ENCODE measurements at places on chromosomes 16 and 17.
A peak's percentile ranks its signal among the peaks of the same experiment; 100 is the strongest.

DNA sequence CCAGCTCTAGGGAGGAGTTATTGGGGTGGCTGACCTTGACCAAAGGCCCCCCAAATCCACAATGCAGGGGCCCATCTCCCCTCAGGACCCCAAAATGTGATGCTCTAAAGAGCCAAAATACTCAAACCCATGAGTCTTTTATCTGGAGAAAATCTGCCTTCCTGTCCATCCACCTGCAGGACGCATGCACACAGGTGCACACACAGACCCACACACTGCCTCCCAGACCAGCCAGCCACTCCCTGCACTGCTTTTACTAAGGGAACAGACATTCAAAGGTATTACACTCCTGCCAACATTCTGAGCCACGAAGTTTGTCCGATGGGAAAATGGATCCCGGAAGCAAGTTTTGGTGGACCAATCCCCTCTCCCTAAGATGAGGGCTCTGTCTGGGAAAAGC, 76.1 kb upstream of the CDH5 start:
- no peak for DNase-seq

GRCh38 chr16:725463-726187, 618 bp downstream of the CCDC78 start:
- no peak for DNase-seq

GRCh38 chr17:34252095-34252443, 3.0 kb upstream of the CCL2 start:
- no peak for DNase-seq

- DNase-seq = no peak
These were observed 29.8 kb upstream of the RASD1 start for GRCh38 chr17:17525956-17526355.

- DNase-seq = no peak
These were observed 26.8 kb upstream of the ZNF629 start for GRCh38 chr16:30813821-30814189.

- no peak for DNase-seq
These were observed 108.6 kb downstream of the CMIP start for GRCh38 chr16:81553080-81553813.

DNA sequence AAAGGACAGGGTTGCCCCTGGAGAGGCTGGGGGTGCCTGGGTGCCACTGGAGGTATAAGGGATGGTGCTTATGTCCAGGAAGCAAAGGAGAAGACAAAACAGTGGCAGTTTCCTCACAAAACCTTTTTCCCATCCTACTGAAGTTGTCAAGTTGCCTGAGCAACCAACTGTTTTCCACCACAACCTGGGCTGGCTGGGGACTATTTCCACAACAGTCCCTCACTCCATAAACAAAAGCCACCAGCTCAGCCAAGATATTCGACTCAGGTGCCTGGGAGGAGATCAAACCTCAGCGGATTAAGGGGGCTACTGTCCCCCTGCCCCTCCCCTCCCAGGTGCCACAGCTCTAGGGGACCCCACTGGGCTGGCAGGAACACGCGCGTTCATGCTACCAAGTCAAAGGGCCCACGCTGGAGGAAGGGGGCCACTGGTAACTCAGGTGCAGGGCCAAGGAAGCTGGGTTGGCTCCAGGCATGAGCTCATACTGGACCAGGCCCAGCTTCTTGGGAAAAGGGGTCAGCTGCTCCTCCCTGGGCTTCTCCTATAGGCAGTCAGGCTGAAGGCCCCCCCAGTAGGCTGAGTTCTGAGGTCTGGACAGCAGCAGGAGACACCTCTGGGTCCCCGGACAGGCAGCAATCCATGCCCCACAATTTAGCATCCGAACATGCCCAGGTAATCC, 45.7 kb upstream of the MRPS23 start:
- DNase-seq = no peak

DNA sequence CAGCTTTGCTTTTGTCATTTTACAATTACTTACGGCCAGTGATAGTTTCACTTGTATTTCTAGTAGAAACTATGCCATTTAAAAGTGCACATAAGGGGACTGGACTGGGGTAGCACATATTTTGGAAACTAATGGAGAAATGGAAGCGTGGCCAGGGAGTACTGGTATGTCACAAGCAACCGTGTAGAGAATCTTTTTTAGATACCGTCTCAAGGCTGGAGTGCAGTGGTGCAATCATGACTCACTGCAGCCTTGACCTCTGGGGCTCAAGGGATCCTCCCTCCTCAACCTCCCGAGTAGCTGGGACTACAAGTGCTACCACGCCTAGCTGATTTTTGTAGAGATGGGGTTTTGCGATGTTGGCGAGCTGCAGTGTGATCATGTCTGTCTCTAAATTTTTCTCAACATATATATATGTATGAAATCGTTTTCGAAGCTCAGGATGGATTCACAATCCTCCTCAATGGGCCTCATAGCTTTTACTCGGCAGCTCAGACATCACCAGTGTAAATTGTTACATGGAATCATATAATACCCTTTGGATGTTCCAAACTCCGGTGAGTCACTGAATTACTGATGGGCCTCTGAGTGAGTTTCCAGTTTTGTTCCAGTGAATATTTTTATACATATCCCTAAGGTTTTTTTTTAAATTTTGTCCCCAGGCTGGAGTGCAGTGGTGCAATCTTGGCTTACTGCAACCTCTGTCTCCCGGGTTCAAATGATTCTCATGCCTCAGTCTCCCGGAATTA, 51.7 kb downstream of the ZNF778 start:
- no peak for DNase-seq

DNA sequence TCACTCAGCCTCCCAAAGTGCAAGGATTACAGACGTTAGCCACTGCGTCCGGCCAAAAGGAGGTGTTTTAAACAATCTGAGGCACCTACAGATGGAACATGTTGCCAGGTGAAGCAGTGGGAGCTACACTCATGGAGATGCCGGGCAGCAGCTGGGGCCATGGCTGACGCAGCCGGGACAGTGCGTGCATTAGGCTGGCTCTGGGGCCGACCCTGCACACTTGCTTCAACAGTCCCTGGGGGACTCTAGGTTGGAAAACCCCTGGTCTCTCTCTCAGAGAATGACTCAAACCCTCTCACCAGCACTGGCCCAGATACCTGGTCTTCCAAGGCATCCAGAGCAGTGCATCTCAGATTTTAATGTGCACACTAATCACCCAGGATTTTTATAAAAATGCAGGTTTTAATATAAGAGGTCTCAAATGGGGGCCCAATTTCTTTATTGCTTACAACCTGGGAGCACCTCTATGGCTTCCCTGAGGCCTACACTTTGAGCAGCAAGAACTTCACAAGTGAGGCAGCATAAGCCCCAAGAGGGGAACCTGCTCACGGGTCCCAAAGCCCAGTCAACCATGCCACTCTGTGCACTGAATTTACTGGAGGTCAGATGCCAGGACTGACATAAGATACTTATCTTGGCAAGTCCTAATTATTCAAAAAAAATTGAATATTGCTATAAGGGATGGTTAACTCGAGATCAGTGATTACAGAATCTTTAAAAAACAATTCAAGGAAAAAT, 70.8 kb upstream of the TRAP1 start:
- DNase-seq = no peak

DNA sequence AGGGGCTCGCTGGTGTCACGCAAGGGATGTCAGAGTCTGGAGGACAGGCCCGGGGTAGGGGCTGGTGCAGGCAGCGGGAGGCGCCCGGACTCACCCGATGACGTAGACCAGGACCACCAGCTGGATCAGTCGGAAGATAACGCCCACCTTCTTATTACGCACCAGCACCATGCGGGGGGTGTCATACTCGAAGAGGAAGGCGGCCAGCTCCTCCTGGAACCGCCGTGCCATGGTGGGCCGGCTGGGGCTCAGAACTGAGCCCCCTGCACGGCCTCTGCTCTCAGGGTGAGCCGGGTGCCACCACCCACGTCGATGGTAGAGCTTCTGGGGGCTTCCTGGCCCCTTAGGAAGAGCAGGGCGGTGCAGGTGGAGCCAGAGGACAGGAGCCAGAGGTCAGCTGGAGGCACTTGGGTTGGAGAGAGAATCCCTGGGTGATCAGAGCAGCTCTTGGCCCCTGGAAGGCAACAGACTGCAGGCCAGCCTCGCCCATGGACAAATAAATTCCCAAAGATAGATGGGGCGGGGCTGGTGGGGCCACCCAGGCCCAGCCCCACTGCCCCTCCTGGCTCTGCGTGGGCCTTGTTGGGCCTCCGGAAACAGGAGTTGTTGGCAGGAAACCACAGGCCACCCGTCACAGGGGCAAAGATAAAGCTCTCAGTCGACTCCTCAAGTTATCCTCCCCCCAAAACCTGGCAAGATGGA, at the start of gene P2RX1:
P2RX1 (minus strand) TSS at position 471 of the 702 bp plus-strand sequence; CDS start at position 231, 240 bp downstream.
- no peak for DNase-seq

- no peak for DNase-seq
These were observed 14.9 kb downstream of the CMTM4 start for GRCh38 chr16:66681676-66682075.

GRCh38 chr16:4617880-4618279, 3.2 kb upstream of the UBALD1 start:
- DNase-seq = no peak

- peak; percentile 57 for DNase-seq
These were observed 49.0 kb downstream of the BCL7C start for GRCh38 chr16:30844671-30845449.

GRCh38 chr16:19613834-19614233, 58.3 kb downstream of the VPS35L start:
- no peak for DNase-seq

DNA sequence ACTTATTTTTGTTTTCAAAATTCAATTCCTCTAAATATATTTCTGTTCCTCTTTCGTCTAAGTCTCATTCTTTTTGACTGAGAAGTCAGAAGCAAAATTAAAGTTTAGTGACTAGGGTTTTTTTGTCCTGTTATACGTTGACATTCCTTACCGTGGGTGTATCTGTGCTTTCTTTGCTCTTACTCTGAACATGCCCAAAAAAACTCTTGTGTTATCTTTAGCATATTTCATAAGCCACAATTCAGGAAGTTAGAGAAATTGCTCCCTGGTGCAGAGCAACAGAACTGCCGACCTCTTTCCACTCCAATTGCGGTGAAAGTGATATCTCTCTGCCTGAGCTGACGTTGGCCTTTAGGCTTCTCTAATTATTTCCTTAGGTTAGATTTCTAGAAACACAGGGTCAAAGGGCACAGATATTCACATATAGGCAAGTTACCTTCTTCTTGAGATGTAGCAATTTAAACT, 65.7 kb downstream of the CENPV start:
- no peak for DNase-seq

- no peak for DNase-seq
These were observed 13.1 kb upstream of the CDC42EP4 start for GRCh38 chr17:73324711-73325526.

DNA sequence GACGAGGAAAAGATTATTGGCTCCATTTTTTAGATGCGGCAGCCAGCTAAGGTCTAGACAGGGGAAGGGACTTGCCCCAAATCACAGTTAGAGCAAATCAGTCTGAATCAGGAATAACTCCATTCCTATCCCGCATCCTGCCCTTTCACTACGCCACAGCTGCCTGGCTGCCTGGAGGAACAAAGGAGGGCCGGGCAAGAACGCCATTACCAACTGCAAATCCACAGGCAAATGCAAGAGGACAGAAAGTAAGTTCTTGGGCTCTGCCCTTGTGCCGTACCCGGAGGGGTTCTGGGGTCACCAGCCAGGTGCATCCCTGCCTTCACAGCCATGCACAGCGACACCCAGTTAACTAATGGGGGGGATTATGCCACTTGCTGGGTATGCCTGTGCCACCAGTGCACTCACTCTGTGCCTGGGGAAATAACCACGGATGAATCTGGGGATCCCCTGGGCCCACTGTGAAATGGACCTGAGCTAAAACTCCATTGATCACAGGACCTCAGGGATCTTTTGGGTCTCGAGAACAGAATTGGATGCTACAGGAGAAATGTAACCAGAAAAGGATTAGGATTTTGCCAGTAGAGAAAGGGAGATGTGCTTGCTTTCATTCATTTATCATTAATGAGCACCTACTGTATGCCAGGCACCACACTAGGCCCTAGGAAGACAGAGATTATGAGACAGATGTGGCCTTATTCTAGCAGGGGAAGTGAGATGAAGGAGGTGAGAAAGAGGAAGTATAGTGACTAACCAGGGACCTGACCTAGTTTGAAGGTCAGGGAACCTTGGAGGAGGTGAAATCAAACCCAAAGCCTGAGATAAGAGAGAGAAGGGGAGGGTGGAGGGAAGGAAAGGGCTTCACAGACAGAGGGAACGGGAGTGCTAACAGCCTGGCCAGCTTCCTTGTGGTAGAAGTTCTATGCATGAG, 17.7 kb downstream of the BCL7C start:
- no peak for DNase-seq

DNA sequence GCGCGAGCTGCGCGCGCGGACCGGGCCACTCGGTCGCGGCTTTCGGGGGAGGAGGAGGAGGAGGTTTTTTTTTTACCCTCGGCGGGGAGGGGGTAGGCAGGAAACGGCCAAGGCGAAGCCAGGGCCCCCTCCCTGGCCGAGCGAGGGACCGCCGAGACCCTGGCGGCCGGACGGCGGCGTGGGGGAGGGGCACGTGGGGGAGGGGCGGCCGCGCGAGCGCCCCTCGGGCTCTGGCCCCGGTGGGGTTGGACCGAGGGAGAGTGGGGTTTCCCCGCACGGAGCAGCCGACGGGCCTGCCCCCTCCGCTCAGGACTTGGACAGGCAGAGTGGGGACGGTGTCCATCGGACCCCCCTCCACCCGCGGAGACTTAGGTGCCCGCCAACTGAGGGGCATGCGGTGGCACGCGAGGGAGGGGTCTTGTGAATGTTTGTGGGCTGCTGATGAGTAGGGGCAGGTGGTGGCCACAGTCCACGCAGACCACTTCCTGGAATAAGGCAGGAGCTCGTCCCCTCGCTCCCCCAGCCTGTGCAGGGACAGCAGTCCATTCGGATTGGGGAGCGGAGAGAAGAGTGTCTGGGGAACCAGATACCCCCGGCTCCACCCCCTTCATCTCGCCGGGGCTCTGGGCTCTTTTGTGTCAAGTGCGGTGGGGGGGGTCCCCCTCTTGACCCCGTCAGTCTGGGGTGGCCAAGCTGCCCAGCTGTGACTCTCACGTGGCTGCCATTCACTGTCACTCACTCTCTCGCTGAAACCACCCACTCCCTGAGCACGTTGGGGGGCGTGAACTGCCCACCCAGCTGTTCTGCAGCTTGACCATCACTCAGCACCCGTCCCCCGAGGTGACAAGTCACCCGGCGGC, 3.0 kb upstream of the CHD3 start:
- DNase-seq = no peak

- DNase-seq = no peak
These were observed 36.0 kb downstream of the PGS1 start for GRCh38 chr17:78414178-78415162.

DNA sequence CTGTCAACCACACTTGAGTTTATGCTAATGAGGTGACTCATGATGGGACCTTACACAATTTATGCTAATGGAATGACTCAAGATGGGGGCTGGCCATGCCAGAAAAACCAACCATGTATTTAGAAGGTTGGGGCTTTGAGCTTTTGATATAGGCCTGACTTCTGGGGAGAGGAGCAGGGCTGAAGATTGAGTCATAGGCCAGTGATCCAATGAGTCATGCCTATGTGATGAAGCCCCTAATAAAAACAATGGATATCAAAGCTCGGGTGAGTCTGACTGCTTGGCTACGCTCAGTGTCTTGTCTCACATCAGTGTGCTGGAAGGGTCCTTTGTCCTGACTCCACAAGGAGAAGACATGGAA, 7.3 kb downstream of the MFSD6L start:
- DNase-seq = no peak
